ENCODE measurements at places on chromosomes 5 and 9.

DNA sequence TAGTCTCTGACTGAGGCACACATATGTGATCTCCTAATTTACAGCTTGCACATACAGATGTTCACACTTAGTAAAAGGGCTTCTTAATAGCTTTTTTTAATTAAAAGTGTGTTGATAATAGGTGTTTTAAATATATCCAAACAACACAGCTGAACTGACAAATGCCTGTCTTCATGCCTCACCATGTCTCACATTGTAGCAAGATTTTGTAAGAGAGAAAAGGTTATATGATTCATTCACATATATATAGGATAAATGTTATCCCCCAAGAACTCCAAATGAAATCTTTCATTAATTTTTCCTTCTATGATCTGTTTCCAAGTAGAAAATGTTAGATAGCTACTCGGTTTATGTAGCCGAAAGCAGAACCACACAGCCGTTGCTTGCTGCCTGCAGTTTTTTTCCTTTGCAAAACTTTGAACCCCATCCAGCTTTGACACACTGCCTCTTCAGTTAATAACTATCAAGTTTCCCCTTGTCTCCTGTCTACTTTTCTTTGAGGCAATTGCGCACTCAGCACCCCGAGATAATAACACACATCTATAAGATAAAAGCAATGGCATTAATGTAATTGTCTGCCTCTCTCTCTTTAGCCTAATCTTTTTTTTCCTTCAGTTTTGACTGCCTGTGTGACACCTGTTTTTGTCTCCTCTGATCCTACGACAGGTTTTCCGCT lies 299.2 kb downstream of the BNC2 start:
- DNase-seq: no peak

- no peak for DNase-seq
These were observed 161.9 kb upstream of the RAI14 start for GRCh38 chr5:34494111-34494755.

- peak; percentile 79 for DNase-seq
These were observed 166.1 kb downstream of the RNF180 start for GRCh38 chr5:64331597-64332277.

GRCh38 chr9:91572044-91572443 lies 148.4 kb upstream of the NFIL3 start:
- DNase-seq: no peak

GRCh38 chr5:74421377-74421776 lies 219.2 kb downstream of the ENC1 start:
- no peak for DNase-seq

DNA sequence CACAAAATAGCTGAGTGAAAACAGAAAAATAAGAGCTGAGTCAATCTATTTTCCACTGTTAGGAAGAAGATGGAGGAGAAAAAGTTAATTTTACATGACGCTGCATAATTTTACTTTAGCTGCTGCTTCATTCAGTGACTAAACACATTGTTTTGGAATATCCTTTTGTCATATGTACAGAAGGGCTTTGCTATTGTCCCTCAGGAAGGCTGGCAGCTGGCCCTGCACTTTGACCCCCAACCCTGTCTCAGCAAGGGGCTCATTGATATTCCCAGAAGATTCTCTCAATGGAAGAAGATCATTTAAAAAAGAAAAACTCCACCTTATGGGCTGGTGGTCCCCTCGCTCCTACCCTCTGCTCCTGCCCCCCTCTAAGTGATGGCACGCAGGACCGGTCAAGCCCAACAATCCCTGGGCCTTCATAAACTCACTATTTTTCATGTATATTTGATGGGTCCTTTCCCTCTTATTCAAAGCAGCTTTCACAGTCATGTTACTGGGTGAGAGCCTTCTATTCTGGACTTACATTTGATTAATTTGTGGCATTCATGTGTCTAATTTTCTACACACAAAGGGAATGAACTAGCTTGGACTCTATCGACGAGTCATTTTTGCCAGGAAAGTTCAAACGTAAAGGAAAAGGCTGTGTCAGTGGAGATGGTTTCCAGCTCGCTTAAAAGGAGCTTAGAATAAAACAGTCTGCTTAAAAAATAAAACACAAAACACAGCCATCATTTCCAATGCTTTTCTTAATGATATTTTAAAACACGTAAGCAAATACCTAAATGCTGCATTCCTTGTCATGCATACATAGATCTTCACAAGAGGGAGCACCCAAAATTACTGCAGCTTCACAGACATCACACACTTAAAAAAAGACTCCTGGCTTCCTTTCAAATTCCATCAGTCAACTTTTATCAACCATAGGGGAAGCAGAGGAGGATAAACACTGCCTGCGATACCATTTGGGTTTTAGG lies 104.7 kb downstream of the EFNA5 start:
- DNase-seq: no peak

DNA sequence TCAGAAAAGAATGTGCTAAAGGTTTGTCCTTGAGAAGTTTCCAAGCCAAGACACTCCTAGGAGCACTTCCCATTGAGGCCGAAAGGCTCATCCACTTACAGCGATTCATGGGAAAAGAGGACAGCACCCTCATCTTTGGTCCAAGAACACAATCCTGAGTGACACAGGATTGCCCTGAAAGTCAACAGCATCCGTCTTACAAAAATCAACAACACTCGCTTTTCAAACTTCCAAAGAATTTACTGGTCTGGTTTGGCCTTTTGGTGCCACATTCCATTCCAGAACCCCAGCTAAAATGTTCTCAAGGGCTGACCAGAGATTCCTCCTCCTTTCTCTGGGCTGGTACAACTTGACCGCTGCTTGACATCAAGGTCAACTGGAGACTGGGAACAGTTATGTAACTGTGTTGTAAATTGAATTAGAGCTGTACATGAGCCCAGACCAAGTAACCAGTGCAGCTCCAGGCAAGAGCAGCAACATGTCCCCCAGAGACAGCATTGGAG lies 415.8 kb upstream of the PIK3R1 start:
- peak; percentile 48 for DNase-seq

GRCh38 chr5:38479315-38479904 lies 77.0 kb downstream of the LIFR start:
- DNase-seq: no peak

- DNase-seq: no peak
These were observed 21.8 kb downstream of the ELOVL7 start for GRCh38 chr5:60822285-60822556.
